Stimulated activated CD4-positive, alpha-beta T cell treated with anti-CD3 and anti-CD28 coated beads, Interleukin-12 subunit alpha, Interleukin-12 subunit beta, amount 100 ng/mL, for 24 hours (primary cell): ENCODE measurements at places on chromosomes 4 and X.

- DNase-seq: no peak
Observed at GRCh38 chr4:74625981-74626380, 168.3 kb downstream of the BTC start.

DNA sequence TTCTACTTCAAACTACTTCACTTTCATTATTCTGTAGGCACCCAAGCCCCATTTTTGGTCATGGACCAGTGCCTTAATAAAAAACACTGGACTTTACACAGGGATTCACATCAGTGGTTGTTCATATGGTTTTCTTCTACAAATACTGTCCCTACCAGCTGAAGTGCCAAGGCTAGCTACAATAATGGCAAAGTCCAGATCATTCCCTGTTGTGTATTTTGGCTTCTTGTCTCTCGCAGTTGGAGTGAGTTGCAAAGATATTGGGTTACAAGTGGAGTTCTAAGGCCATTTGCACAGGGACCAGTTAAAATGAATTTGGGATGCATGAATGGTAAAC, 16.7 kb upstream of the ANKRD17 start:
- no peak for DNase-seq

DNA sequence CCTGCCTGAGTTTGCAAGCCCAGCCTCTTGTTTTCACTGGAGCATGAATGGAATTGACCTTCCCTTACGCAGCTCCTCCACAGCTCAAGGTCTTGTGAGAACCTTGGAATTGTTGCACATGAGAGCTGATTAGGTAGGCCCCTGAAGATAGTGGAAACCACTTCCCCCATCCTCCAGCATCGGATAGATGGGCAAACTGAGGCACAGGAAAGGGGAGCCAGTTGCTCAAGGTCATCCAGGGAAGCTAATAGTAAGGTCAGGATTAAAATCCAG, 27.2 kb downstream of the PJA1 start:
- DNase-seq: no peak

GRCh38 chr4:139184129-139184528, 7.1 kb upstream of the ELF2 start:
- no peak for DNase-seq

GRCh38 chr4:165519591-165519990, 140.8 kb downstream of the CPE start:
- DNase-seq: no peak

DNA sequence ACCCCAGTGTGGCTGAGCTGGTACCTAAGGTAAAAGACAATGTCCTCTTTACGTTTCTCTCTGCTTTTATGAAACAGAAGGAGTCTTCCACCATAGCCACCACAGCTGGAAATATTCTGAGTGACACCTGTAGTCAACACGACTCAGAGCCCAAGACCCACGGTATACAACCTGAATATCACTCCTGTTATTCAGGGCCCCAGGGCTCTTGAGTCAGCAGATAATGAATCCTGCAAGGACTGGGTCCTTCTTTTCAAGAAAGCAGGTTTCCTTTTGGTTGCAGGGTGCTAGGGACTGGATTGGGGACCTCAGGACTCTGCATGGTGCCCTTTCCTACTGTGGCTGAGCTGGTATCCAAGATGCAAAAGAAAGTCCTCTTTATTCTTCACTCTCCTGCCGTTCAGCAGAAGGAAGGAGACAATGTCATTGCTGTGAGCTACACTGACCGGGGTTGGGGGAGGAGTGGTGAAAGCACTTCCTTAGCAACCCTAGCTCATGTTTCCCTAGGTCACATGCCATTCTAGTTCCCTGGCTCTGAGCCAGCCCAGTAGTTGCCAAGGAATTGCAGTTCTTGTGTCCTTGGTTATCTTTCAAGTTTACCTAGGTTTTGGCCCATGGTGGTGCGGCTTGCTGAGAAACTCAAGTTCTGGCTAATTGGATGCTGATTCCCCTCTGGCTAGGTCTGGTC, 23.7 kb upstream of the UNC5C start:
- no peak for DNase-seq

DNA sequence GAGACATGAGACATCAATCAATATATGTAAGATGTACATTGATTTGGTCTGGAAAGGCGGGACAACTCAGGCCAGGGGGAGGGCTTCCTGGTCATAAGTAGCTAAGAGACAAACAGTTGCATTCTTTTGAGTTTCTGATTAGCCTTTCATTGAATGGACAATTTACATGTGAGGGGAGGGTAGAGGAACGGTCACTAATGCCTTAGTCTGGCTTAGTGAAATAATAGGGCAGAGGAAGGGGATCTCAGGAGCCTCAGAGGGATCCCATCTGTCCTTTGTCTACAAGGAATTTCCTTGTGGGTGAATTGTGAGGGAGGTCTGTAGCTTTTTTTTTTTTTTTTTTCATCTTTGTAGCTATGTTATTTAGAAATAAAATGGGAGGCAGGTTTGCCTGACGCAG, 88.3 kb downstream of the GK start:
- DNase-seq: no peak

DNA sequence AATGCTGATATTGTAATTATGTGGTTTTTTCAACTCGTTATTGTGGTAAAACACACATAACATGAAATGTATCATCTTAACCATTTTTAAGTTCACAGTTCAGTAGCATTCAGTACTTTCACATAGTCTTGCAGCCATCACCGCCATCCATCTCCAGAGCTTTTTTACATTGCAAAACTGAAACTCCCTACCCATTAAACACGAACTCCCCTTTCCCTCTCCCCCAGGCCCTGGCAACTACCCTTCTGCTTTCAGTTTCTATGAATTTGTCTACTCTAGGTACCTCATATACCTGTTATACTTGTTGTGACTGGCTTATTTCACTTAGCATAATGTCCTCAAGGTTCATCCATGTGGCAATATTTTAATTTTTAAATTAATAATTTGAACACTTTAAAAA, 380.6 kb downstream of the MAPK10 start:
- DNase-seq: no peak

GRCh38 chr4:147975325-147975724, 243.4 kb downstream of the ARHGAP10 start:
- no peak for DNase-seq

GRCh38 chr4:127196655-127197352, 436.0 kb upstream of the INTU start:
- no peak for DNase-seq

- DNase-seq: no peak
Observed at GRCh38 chr4:124555959-124556358, 156.6 kb downstream of the ANKRD50 start.

DNA sequence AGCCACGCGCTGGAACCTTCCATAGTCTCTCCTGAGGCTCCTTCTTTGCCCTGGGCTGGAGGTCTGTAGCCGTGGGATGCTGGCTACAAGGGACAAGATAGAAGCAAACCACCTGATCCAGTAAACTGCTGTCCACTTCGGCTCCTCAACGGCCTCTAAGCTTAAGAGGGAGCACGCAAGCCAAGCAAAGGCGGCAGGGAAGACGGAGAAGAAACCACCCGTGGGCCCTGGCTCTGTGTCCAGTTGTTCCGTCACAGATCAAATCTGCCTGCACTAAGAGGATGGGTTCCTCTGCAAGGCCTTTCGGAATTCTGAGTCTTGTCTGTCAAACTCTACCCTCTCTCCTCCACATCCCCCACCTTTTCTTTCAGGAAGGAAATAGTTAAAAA, 401 bp upstream of the EDNRA start:
- no peak for DNase-seq

GRCh38 chrX:24137192-24137591, 12.3 kb upstream of the ZFX start:
- no peak for DNase-seq

- no peak for DNase-seq
Observed at GRCh38 chr4:40409835-40410234, 74.7 kb downstream of the CHRNA9 start.

DNA sequence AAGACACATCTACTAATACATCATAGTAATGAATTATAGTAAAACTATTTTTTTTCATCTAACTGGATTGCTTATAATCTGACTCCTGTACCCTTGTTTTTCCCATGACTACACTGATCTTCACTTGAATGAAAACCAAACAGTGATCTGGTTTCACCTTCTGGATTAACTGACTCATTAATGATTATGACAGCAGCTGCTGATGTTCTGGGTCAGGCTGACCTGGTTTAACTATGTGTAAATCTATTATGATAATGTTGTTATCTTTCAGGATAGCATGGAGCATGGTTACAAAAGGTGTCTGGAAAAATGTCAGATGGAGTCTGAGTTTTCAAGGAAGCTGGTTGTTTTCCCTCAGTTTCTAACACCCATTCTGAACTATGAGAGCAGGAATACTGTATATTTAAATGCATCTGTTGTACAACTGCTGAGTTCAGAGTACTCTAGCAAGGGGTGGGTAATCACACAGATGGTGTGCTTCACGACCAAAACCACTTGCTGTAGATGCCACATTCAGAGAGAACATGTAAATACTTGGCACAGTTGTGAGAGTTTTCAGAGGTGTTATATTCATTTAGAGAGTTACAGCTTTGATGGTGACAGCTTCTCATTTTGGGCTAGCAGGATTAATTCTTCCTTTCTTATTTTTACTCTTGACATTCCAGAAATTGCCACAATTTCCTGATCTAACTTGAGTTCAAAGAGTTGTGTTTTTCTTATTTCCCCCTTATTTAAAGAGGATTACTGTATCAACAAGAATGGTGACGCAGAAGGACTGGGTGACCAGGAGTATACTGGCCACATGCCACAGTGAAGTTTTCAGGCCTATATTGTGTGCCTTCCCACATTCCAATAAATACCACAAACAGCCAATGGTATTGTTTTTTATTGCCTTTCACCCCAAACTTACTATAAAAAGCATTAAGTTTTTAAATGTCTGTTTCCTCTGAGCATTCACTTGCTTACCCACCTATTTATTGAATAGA, 249.7 kb upstream of the TET2 start:
- no peak for DNase-seq

DNA sequence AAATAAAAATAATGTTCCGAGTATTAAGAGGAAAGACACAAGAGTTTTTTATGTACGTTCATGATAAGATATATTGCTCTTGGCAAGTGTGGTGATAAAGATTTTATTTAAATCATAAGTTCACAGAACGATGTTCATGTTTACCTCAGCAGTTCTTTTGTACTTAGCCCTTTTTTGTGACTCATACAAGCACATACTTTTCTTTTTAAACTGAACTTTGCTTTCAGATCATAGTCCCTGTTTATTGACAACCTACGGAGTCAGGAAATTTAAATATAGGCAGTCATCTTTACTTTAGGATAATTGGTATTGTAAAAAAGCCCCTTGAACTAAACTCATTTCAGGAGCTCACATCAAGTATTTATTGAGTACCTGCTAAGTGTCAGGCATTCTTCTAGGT, 1.3 kb upstream of the CTSO start:
- no peak for DNase-seq

DNA sequence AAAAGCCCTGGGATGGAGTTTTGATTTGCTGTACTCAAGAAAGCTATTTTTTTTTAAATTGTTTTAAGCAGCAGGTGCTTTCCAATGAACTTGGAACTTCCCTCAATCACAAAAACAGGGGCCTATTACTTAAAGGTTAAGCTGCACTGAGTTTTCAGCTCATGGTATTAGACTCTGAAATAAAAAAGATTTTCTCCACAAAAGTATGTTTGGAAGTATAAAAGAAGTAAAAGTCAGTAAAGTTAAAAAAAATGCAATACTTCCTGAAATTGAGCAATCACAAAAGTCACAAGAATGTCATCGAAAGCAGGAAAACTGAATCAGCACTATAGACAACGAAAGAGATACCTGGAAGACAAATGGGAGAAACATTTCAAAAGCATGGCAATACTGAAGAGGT, 38.9 kb upstream of the PLAC8 start:
- no peak for DNase-seq

DNA sequence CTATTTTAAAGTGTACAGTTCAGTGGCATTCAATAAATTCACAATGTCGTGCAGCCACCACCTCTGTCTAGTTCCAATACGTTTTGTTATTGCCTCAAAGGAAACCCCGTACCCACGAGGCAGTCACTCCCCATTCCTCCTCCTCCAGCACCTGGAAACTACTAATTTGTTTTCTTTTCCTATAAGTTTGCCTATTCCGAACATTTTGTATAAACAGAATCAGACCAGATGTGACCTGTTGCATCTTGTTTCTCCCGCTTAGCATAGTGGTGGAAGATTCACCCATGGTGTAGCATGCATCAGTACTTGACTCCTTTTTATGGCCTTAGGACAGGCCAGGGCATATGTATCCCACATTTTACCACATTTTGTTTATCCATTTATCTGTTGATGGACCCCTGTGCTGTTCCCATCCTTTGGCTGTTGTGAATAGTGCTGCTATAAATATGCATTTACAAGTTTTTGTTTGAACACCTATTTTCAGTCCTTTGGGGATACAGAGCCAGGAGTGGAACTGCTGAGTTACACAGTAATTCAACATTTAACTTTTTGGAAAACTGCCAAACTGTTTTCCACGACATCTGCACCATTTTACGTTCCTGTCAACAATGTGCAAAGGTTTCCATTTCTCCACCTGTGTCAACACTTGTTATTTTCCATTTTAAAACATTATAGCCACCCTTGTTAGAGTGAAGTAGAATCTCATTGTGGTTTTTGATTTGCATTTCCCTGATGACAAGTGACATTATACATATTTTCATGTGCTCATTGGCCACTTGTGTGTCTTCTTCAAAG, 57.8 kb upstream of the STX18 start:
- DNase-seq: no peak

DNA sequence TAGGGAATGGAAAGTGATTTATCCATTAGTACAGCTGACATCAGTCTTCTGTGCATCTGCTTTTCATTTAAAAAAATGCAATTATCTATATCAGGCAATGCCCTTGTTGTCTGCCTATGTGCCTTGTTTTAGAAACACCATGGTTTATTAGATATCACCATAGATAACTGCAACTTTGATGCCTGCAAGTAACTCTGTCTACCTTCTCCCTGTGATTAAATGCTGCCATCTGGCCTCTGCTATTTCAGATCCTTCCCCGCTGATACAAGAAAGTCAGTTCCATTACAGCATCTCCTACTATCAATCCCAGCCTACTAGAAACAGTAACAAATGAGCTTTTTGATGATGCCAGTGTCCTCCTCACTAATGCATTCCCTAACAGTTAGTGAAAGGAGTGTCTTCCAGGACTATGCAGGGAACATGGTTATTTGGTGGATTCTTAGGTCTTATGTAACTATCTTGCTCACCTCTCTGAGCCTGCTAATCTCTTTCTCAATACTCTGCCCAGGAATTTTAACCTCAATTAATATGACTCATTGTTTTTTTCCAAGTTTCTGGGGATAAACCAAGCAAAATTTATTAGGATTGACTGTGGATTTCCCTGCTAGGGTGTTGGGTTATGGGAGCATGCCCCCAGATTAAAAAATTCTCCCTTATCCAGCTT, 444.9 kb downstream of the RAPGEF2 start:
- DNase-seq: no peak
